ENCODE measurements at places on chromosomes 2 and 18.

GRCh38 chr2:242085941-242086621 is 216.6 kb downstream of the RTP5 start:
- no peak for DNase-seq

- no peak for DNase-seq
Observed at GRCh38 chr18:76429262-76430126, 65.5 kb downstream of the ZNF516 start.

DNA sequence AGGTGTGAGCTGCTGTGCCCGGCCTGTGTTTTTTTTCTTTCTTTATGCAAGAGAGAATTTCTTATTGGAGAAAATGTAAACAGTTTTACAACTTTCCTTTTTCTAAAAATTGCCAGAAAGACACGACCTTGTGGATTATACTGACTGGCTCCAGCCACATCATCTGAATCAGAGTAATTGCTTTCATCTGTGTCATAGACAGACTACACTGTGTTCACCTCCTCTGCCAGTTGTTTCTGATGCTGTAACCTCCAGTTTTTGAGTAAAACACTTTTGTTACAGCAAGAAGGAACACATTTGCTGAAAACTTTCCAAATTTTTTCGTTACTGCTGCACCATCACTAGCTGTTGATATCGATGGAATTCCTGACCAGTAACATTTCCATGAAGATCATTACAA is 43.9 kb upstream of the PLEKHM3 start:
- no peak for DNase-seq

GRCh38 chr2:162579169-162579568 is 235.2 kb downstream of the GCA start:
- no peak for DNase-seq
